Stimulated activated CD8-positive, alpha-beta memory T cell treated with anti-CD3 and anti-CD28 coated beads, Interleukin-12 subunit alpha, Interleukin-12 subunit beta, amount 100 ng/mL, for 1 hour (primary cell): ENCODE measurements at places on chromosomes 7 and 10.

GRCh38 chr7:2214636-2215035 is 18.1 kb downstream of the MAD1L1 start:
- DNase-seq = no peak

DNA sequence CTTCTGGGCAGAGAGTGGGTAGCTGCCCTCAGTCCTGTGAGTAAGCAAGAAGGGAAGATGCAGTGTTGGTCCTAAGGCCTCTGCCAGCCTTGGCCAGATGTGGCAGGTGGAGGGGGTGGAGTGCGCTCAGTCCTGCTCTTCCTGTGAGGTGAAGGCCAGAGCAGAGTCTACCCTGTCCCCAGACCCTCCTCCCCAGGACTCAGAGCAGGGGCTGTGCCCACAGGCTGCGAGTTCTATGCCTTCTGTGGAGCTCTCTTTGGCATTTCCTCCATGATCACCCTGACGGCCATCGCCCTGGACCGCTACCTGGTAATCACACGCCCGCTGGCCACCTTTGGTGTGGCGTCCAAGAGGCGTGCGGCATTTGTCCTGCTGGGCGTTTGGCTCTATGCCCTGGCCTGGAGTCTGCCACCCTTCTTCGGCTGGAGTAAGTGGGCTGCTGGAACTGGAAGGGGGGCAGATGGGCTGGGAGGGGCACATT is 4.0 kb downstream of the OPN4 start:
- DNase-seq = no peak

DNA sequence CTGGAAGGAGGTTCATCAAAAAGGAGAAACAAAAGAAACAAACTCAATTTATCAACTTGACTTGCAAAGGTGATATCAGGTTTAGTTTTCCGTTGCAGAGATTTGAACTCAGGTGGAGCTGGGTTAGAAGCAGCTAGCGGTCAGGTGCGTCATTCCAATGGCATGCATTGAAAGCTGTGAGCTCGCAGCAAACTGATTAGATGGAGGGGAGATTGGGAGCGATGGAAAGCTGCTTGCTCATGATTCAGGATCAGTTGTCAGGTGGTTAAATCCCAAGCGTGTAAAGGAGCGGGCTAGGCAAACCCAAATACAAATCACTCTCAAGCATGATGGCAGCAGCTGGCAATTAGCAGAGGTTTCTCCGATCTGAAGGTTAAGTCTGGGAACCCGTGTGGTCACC is 49.3 kb upstream of the AFAP1L2 start:
- DNase-seq = no peak

GRCh38 chr7:155119801-155120382 is 49.8 kb downstream of the HTR5A start:
- no peak for DNase-seq
